ENCODE measurements at places on chromosomes 16 and 17.
A peak's percentile ranks its signal among the peaks of the same experiment; 100 is the strongest.

DNA sequence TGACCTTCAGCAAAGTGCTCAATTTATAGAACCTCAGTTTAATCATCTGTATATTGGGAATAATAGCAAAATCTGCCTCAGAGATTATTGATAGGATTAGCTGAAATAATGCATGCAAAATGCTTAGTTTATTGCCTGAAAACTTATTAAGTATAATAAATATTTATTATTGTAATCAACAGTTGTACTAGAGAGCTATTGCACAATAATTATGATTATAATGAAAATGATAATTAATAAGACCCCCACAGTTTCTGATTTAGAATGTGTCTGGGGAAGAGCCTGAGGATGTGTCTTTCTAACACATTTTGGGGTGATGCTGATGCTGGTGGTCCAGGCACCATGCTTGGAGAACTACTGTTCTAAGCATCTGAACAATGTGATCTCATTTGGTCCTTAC is 419.6 kb downstream of the NPIPA7 start:
- DNase-seq: no peak

DNA sequence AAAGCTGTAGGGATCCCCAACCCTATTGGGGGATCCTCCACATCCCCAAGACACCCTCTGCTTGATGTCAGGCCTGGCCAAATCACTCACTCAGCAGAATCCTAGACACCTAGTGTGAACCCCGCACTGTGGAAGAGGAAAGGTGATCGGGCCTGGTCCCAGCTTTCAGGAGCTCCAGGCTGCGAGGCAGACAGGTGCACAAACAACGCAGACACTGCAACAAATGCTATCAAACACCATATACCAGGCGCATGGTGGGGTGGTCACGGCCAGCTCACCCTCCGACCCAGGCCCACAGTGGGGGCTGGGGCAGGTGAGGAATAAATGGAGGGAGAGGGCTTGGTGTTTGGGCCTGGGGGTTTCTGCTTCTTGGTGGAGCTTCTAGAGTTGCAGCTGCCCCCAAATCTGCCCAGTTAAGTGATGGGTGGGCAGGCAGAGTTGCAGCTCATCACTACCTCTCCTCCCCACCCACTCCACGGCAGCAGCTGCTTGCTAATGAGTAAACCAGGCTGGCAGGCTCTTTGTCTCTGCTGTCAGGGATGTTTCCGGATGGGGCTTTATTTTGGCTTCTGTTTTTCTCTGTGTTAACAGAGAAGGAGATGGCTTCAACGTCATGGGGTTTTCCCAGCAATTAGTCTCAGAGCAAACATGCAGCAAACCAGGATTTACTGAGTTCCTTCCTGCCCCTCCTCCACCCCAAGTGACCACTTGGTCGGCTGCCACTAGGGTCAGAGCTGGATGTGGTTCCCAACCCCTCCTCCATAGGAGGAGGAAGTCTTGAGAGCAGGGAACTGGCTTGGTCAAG is 46.6 kb downstream of the PECAM1 start:
- DNase-seq: no peak

- DNase-seq: no peak
Observed at GRCh38 chr16:80570106-80570478, 29.3 kb downstream of the DYNLRB2 start.

DNA sequence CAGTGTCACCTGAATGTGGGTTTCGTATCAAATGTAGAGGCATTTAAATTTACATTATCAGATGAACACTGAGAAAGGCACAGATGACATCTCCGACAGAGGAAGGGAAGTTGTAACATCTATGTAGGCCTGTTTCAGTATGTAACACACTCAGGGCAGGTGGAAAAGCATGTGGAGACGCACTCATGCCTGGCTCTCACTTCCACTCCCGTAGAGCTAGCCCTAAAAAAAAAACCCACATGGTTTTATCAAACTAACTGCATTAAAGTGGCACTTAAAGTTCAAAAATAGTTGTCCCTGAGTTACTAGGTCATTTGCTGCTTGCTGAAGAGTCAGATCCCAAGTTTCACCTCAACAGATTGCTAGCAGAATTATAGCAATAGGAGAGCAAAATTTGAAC is 6.1 kb upstream of the ANKFY1 start:
- DNase-seq: no peak

DNA sequence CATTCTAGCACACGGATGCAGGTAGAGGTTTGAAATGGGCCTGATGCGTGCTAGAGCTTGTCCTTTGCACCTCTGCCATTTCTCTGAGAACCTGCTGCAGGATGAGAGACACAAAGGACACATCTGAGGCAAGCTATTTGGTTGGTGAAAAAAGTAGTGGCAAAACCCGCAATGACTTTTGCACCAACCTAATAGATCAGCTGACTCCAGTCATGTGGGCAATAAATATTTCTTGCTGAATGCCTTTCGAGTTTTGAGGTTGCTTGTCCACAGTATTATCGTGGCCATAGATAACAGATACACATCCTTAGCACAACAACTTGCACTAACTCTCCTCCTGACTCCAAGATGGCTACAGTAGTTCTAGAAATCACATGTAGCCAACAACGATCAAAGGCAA is 57.8 kb upstream of the ZNF423 start:
- DNase-seq: no peak

DNA sequence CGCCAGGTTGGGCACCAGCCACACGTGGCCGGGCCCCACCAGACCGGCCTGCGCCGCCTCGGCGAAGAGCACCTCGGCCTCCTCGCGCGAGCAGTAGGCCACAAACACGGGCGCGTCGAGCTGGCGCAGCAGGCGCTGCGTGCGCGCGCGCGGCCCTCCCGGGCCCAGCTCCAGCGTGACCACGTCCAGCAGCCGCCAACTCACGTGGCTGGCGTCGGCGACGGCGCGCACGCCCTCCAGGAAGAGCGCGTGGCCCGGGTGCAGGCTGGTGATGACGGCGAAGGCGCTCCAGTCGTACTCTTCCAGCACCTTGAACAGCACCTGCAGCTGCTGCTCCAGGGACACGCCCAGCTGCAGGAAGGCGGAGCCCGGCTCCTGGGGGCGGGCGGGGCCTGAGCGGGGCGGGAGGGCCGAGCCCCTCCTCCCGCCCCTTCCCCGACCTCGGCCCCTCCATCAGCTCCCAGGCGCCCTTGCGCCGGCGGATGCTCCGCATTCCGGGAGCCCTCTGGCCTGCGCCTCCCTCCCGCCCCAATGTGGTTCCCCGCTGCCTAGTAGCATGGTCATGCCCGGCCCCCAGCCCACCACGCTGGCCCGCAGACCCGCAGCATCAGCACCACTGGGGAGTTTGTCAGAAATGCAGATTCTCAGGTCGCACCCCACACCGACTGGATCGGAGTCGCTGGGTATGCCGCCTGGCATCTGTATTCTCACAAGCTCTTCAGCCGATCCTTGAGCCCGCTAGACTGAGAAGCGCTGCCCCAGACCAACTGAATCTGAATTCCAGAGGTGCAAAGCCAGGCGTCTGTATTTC is 7.2 kb downstream of the GRIN2C start:
- DNase-seq: no peak

GRCh38 chr16:27767971-27768591 is 218.1 kb downstream of the KATNIP start:
- DNase-seq: no peak

DNA sequence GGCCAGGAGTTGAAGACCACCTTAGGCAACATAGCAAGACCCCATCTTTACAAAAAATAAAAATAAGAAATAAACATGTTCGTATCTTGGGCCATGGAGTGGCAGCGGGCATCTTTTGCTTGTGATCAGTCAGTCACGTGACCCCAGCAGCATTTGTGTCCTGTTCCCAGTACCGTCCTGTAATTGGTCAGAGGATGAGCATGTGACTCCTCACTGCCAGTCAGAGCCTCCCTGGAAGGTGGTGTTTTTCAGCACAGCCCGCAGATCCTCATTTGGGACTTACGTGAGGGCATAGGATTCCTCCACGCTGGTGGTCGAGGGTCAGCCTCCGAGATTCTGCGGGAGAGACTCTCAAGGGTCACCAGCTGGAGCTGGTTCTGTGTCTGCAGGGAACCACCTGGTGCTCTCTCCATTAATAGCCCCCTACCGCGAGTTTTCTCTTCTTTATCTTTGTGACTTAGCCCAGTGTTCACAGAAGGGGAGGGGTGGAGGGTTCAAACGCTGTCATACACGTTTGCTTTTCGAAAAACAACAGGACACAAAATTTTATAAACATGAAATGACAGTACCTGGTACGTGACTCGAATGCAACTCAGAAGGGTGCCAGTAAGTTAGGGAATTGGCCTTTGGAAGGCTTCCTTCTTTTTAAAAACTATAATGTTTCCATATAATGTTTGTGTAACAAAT is 17.2 kb downstream of the MRC2 start:
- DNase-seq: no peak

- no peak for DNase-seq
Observed at GRCh38 chr16:35146031-35146710, 1686.8 kb downstream of the TP53TG3F start.

DNA sequence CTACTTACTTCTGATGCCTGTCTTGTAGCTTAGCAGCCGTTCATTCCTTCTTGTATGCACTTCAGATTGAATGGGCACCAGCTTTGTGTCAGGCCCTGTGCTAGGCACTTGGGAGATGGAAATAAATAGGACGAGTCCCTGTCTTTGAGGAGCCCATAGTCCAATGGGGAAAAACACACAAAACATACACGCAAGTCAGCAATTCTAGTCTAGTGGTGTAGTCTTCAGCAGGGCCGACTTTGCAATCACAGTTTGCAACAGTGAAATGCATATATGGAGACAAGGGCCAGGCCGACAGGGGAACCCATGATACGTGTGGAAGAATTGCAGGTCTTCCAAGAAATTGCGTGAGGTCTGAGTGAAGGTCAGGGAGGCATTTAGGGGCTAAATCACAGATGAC is 262.6 kb downstream of the MAF start:
- DNase-seq: no peak

DNA sequence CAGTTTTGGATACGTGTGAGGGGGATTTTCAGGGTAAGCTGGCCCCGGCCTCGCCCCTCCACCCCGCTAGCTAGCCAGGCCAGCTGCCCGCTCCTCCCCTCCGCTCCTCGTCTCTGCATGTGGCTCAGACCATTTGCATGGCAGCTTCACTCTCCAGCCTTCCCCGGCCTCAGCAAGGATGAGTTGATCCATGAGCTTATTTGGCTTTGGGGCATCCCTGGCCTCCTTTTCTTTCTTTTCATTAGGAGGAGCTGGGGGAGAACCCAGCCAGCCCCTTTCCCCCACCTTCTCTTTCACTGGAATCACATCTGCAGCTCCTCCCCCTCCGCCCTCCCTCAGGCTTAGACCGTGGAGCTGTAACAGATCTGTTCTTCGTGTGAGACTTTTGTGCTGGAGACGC is 30.7 kb downstream of the ELAC2 start:
- DNase-seq: no peak

- no peak for DNase-seq
Observed at GRCh38 chr16:75576384-75576811, 10.2 kb downstream of the GABARAPL2 start.

GRCh38 chr17:75048249-75048878 is 1.3 kb downstream of the KCTD2 start:
- peak; percentile 32 for DNase-seq

DNA sequence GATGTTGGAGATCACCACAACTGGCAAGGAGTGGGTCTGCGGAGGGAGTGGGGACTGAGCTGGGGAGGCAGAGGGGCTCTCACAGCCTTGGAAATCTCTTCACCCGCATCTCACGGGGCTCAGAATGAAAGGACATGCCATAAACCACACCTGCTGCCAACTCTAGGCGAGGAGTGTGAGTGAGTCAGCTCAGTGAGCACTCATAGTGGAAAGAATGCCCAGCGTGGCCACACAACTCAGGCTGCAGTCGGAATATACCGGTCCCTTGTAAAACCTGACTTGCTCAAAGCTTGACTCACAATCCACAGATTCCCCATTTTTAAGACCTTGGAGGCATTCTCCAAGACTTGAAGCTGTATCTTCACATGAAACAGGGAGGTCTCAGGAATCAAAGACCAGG is 36.7 kb downstream of the STAT5A start:
- no peak for DNase-seq

DNA sequence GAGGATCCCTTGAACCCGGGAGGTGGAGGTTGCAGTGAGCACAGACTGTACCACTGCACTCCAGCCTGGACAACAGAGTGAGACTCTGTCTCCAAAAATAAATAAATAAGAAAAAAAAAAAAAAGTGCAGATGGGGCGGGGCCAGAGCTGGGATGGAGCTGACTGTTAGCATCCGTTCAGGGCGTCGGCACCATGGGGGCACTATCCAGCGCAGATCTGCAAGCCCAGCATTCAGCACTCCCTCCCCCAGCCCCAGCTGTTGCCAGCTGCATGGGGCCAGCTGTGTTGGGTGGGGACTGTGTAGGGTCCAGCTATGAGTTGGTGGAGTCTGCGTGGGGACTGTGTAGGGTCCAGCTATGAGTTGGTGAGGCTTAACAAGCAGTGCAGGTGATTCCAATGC is 13.3 kb downstream of the GPRC5C start:
- no peak for DNase-seq

- DNase-seq: no peak
Observed at GRCh38 chr17:9672266-9672665, 26.9 kb downstream of the USP43 start.

GRCh38 chr17:55576996-55577586 is 65.8 kb upstream of the SMIM36 start:
- peak; percentile 8 for DNase-seq

GRCh38 chr17:68829211-68829610 is 126.0 kb downstream of the ABCA8 start:
- DNase-seq: no peak

DNA sequence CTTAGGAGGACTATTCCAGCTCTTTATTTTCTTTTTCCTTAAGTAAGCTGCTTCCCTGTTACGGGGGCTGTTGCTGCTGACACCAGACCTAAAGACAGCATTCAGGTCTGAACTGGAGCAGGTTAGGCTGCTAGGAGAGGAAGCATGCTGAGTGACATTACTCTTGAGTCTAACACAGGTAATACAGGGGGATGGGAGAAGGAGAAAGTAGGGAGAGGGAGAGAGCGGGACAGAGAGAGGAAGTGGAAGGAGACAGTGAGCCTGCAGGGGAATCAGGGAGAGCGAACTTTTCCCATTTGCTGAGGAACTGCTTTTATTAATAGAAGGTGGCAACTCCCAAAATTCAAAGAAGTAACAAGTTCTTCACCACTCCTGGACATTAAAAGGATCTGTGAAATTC is 130.9 kb downstream of the PARN start:
- no peak for DNase-seq

GRCh38 chr17:82989881-82990280 is 89.5 kb upstream of the METRNL start:
- DNase-seq: no peak

- no peak for DNase-seq
Observed at GRCh38 chr16:58503863-58504688, 4.1 kb downstream of the NDRG4 start.

DNA sequence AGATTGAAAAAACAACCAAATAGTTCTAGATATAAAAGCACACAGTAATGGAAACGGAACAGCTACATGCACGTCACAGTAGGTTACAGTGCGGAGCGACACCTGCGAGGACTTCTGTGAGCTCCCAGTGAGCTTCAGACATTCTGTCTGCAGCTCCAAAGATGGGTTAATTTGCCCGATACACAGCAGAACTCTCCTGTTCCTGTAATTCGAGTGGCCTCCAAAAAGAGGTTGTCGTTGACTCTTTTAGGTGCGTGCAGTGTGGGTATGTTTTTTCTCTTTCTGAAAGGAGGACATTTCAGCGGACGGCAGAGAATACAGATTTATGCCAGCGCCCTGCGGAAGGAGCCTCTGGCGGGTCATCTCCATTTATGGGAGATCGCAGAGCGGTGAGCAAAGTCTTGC is 2.9 kb downstream of the OR1F1 start:
- no peak for DNase-seq

Data from substantia nigra (tissue), 51 donors.